Epithelial cell of proximal tubule (primary cell): ENCODE measurements at places on chromosomes 3 and 15. TPM values are rescaled to one million over a fixed set of nuclear protein-coding genes. Genes with fewer than 3 reads are reported as not detected.

- DNase-seq, result no peak
Measured at GRCh38 chr15:65839354-65839901, 29.9 kb upstream of the RAB11A start.

DNA sequence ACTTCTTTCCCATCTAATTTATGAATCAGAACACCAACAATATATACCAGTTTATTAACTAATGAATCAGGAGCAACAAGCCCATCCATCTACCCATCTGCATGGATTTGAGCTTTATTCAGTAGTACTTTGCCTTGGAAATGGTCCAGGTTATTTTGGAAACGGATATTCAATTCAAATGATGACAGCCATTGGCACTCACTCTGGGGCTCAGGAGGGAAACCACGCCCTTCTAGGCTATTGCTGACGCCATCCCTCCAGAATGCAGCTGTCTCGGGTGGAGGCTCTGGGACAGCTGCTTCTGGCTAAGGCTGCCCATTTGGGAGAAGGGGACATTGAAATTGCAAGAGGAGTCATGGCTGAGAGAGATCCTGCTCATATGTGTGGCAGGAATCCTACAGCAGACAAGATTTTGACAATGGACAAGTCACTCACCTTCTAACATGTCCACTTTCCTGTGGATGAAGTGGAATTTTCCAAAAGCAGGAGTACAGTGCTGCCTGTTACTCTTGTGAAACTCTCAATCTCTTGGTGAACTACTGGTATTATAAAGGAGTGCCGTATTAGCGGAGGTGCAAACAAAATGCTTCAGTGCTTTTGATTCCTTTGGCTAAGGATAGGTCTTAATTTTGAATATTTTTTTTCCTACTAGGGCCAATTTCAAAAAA is 29.3 kb upstream of the TRAK1 start:
- DNase-seq, result peak; percentile 54

GRCh38 chr3:182803596-182803995 is 10.3 kb downstream of the ATP11B start:
- DNase-seq, result no peak

DNA sequence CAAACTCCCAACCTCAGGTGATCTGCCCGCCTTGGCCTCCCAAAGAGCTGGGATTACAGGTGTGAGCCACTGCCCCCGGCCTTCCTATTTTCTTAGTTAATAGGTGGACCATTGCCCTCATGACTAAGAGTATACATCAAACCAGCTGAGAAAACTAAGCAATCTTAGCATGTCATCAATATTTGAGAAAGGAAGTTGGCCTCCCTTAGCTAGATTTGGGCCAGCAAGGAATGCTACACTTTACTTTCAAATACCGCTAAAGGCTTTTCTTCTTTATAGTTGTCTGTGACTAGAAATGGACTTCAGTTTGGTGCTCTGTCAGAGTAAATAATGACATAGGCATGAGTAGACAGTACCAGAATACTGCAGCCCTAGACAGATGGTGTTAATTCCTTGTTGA is 199.3 kb downstream of the GAP43 start:
- DNase-seq, result no peak

NEK10 gene
- total RNA-seq, result 0.06 and 0.07 TPM in 2 replicates

- no peak for DNase-seq
Measured at GRCh38 chr3:39103791-39104552, 3.5 kb downstream of the GORASP1 start.

DNA sequence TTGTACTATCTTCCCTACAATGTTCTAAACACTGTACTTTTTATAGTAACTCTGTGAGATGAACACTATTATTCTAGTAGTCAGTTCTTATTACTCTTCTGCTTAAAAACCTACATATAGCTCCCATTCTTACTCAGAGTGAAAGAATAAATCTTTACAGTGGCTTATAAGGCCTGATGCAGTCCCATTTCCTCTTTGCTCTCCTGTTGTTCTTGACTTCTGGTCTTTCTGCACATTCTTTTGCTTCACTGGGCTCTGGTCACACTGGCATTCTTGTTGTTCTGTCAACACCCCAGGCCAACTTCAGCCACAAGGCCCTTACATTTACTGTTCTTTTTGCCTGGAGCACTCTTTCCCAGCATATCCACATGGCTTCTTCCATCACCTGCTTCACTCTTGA is 58.2 kb upstream of the TP63 start:
- DNase-seq, result no peak

GUCA1C gene
- 0.23 and 0.58 TPM in 2 replicates for total RNA-seq

DNA sequence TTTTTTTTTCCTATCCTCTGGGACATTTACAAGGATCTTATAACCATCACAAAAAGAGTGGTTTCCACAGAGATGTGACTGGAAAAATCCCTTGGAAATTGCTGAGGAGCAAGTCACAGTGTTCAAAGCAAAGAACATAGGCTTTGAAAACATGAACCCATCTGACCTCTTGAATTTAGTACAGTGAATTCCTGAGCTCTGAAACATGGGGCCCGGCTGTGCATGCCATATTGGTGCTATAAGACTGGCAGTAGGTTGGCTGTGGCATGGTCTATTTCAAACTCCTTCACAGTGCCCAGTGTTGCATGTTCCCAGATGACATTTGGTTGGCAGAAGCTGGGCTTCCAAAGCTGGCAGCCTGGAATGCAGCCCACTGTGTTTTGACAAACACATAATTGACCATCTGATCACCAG is 202.2 kb downstream of the TIGIT start:
- peak; percentile 45 for DNase-seq
